Vein endothelial cell (primary cell): ENCODE measurements at places on chromosomes 13 and 19. TPM values are rescaled to one million over a fixed set of nuclear protein-coding genes. Genes with fewer than 3 reads are reported as not detected.

Gene PRODH2
- not detected in 2 replicates for total RNA-seq

Gene CGB1
- not detected in 2 replicates for total RNA-seq

Gene RDH8
- total RNA-seq = not detected in 2 replicates

Gene NKG7
- not detected in 2 replicates for total RNA-seq

Gene JUND
- total RNA-seq = 91.6 and 136 TPM in 2 replicates
